ENCODE measurements at places on chromosomes 1 and 21. TPM values are rescaled to one million over a fixed set of nuclear protein-coding genes. Genes with fewer than 3 reads are reported as not detected.

Gene C1orf94
- 0.72 TPM for total RNA-seq

DNA sequence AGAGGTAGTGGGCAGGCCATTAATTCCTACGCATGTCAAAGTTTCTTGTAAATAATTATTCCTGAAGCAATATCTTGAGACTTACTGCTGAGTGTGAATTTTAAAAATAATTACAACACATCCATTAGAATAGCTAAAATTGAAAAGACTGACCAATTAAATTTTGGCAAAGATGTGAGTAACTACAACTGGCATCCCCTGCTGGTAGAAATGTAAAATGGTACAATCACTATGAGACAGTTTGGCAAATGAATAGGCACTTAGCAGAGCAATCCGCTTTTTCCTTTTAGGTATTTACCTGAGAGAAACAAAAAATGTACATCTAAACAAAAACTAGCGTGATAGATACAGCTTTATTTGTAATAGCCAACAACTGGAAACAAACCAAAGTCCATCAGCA, 798.9 kb downstream of the BRINP3 start:
- DNase-seq = no peak

GRCh38 chr1:212716161-212716560, 16.5 kb upstream of the BATF3 start:
- no peak for DNase-seq

Gene MUTYH
- 7.2 TPM for total RNA-seq

Gene ARHGEF10L
- 42.4 TPM for total RNA-seq

GRCh38 chr21:42062236-42063022, 8.7 kb upstream of the UMODL1 start:
- DNase-seq = no peak

DNA sequence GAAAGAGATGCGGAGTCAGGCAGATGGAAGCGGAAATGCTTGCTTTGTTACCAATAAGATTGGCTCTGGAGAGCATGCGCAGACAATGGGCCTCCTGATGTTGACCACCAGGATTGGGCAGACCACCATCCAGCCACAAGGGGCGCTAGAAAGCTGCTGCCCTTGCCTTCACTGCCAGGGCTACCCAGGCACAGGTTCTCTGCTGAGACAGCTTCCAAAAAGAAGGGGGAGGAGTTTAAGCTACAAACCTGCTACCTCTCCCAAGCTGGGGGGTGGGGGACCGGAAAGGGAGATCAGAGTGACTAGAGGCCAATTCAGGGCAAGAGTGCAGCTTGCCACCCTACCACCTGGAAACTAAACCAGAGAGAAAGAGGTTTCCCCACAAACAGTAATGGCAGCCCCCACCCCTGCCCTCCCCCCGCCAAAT, 369.7 kb downstream of the RRAGC start:
- DNase-seq = no peak

DNA sequence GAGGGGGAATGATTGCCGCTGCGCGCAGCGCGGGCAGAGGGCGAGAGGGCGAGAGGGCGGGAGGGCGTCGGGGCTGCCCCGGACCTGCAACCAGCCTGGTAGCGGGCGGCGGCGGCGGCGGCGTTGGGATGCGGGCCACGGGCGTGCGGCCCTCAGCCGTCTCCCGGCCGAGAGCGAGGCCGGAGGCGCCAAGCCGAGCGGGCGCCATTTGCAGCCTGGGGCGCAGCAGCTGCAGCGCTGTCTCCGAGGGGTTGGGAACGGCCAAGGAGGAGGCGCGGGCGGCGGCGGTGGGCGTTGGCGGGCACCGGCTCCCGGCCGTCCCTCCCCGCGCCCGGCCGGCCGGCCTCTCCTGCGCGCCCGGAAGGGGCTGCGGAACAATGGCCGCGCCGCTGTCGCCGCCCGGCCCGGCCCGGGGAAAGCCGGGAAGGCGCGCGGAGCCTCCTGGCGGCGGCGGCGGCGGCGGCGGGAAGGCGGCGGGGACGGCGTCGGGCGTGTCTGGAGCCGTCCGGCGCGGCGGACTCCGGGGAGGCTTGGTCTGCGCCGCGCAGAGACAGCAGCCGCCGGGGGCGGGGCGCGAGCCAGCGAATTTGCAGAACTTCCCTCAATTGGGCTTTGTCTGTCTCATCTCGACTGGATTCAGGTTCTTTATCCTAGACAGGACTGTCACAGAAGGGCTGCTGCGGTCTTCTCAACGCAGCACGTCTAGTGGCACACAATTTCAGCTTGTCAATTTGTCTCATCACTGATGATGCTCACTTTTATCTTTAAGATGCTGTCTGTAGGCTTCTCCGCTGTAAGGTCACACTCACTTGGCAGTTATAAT, 35.7 kb downstream of the ZBTB8B start:
- DNase-seq = peak; percentile 80

- DNase-seq = no peak
Observed at GRCh38 chr1:46529031-46529630, 22.3 kb downstream of the KNCN start.

Gene ARID4B
- 49.8 TPM for total RNA-seq

DNA sequence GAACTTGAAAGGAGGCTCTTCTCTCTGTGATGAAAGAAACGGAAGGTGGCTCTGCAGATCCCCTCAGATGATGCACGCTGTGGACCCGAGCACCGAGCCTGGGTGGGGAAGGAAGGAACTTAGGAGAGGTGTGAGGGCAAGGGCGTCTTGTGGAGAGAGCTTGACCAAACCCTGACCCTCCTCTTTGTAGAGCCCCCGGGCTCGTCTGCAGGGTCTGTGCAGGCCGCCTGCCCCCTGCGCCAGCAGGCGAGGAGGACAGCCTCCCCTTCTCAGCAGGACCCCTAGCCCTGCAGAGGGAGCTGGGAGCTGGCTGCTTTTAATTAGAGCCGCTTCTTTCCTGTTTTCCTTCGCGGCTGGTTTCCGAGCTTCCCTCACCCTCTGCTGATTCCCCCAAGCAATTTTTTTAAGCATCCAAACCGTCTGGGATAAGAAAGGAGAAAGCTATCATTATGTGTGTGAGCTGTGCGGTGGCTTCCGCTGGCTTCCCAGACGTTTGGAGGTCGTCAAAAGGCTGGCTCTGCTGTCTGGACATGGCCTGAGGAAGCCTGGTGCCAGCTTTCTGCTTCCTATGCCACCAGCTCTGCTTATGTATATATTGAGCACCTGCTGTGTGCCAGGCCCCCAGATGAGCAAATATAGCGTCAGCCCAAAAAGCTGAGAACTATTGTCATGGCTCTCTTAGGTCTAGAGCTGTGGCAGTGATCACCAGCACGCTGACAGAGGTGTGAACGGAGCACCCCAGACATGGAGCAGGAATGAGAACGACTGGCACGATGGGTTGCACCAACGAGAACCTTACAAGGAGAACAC, 160.2 kb upstream of the IRF2BP2 start:
- DNase-seq = no peak

DNA sequence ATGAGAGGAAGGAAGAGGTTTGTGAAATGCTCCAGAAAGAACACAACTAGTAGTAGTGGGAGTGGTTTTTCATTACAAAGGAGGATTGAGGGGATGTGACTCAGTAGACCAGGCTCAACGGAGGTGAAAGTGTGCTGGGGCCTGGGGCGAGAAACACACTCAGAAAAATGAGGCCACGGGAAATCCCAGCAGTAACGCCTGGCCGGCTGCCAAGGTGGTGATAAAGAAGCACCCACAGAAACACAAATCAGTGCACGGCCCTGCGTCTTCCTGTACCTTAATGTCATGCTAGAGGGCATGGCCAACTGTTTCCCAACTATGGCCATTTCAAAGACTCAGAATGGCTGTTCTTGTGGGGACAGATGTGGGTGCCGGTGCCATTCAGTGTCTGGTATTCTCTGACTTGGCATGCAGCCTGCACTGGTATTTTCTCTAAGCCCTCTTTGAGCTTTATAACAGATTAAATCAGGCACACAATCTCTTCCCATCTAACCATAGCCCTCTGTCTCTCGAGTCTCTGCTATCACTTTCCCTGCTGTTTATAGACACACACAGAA, 38.2 kb downstream of the URB2 start:
- peak; percentile 30 for DNase-seq

Gene SPRR2B
- total RNA-seq = not detected

DNA sequence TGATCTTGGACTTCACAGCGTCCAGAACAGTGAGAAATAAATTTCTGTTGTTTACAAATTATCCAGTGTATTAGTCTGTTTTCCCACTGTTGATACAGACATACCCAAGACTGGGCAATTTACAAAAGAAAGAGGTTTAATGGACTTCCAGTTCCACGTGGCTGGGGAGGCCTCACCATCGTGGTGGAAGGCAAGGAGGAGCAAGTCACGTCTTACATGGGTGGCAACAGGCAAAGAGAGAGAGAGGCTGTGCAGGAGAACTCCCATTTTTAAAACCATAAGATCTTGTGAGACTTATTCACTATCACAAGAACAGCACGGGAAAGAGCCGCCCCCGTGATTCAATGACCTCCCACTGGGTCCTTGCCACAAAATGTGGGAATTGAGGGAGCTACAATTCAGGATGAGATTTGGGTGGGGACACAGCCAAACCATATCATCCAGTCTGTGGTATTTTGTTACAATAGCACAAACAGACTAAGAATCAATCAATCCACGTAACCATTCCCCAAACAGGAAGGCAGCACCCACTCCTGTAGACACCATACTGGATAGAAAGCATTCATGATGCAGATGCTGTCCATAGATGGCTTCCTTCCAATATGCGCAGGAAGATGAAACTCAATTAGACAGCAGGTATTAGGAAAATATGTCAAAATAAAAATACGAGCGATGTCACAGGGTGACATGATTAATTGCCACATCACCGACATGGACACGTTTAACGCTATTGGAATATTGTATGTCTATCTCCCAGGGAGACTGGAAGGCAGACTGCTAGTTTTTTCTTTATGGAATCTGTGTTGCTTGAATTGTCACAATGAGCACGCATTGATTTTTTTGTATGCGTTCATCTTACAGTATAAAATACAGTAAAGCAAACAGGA, 22.8 kb downstream of the ECE1 start:
- DNase-seq = no peak

DNA sequence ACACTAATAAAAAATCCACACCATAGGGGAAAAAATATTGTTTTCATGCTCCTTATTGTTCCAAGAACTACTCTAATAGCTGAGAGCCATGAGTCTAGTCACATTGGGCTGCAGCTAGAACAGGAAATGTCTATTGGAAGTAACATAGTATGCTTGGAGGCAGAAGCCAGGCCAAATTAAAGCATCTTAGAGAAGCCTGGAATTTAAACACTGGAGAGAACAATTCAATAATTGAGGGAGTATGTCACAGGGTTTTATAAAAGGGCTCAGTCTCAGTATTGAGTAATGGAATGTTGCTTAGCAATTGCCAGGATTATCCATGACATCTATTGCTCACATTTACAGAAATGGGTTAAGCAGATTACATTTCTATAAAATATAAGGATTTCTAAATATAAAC, 471.3 kb downstream of the LMO4 start:
- no peak for DNase-seq

Gene ADORA1
- 5.8 TPM for total RNA-seq
